ENCODE measurements at places on chromosomes 6 and 20.

DNA sequence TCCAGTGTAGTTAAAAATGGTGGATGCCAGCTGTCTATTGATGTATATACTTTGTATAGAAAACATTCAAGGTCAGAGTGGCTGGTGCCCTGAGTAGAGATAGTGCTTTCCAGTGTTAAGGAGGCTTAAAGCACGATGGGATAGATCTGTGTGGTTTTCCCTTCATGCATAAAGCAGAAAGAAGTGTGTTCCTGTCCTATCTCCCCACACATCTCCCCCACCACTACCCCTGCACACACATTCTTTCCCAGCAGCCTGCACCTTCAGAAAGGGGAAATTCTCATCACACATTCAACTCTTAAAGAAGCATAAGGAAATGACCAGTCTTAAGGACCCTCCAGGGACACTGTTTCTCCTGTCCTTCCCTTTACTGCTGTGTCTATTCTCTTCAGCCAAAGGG is 221.7 kb upstream of the TAB2 start:
- no peak for DNase-seq

DNA sequence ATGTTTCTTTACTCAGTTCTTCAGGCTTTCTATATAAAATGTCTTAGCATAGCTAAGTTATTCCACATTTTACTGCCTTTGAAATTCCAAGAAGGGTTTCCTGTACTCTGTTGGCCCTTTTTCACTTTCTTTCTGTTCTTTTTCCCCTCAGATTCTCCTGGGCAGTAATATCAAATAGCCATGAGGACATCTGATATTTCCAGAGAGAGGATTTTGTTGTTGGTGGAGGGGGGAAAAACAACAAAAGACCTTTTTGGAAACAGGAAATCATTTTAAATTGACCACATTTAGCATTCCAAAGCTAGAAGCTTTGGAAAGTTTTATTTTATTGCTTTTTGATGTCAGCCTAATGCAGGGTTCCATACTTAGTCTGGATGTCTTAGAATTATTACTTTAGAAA is 445.4 kb downstream of the GJA1 start:
- no peak for DNase-seq

DNA sequence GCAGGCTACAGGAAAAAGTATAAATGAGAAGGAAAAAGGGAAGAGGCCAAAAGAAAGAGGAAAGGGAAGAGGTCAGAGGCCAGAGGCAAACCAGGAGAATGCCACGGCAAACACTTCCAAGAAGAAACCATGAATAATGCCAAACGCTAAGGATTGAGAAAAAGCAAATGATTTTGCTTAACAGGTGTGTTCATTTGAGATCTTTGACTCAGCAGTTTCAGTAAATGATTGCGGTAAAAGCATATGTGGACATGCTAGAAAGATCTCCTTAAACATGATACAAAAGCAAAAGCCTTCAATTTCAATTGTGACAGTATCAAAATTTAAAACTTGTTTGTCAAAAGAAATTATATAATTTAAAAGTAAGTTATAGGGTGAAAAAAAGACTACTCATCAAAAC is 70.6 kb downstream of the UBE3D start:
- no peak for DNase-seq

- no peak for DNase-seq
Measured at GRCh38 chr20:719816-720215, 44.2 kb upstream of the SCRT2 start.

- no peak for DNase-seq
Measured at GRCh38 chr6:52077180-52077884, 10.1 kb downstream of the PKHD1 start.
